ENCODE measurements at places on chromosomes 12 and 14.
A peak's percentile ranks its signal among the peaks of the same experiment; 100 is the strongest.

DNA sequence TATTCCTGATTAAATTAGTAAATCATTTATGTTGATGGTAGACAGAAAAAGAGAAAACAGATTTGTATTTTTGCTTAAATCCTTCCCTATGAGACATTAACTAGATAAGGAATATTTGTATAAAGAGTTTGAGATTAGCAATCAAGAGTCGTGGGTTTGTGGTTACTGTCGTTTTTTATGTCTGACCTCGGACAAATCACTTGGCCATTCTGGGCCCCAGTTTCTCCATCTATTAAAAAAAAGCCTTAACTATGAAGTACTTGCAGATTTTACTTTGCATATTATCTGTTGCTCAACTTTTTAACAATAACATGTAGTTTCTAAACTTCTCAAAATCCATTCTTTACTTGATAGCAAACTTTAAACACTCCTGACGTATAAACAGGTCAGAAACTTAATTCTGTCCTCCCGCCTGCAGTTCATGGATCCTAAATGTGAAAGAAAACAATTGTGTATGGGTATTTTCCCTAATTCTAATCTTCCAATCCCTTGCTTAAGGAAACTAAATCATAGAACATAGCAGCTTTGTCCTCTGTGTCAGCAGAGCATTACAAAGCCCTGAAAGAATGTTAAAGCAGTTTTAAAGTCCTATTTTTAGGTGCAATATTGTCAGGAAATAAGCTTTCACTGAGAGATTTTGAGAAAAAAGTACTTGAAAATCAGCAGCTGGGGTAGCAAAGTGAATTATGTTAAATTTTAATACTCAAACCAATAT is 118.2 kb downstream of the GPR135 start:
- DNase-seq: no peak

- no peak for DNase-seq
Measured at GRCh38 chr14:39827901-39828655, 395.8 kb upstream of the FBXO33 start.

GRCh38 chr12:106223485-106224354 is 24.1 kb downstream of the CKAP4 start:
- peak; percentile 42 for DNase-seq

- DNase-seq: no peak
Measured at GRCh38 chr12:21129351-21129750, 1.6 kb upstream of the SLCO1B1 start.

DNA sequence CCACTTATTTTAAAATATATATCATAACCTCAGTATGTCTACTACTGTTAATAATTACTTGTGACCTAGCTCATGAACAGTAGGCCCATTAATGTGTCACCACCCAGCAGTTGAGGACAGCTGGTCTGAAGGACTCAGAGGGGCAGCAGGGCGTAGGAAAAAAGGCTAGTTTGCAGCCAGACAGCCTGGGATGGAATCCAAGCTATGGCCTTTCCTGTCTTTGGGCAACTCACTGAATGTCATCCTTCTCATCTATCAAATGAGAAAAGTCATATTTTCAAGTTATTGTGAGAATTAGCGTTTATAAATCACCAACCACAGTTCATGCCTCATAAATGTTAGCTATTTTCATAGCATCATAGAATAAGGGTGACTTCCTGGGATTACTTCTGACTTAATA is 12.3 kb downstream of the DENND5B start:
- no peak for DNase-seq

DNA sequence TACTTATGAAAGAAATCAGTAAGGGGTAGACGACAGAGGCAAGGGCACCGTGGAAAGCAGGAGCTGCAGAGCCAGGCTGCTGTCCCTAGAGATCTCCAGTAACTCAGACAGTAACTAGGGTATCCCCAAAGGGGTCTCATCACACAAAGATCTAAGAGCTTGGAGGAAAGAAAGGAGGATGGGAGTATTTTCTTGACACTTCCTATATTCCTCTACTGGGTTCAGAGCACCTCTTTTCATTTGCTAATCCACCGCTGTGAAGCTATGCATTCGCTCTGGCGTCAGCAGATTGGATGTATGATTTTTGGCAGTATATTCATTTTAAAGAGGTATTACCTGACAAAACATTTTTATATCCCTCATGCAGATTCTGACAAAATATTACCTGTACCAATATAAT is 12.6 kb downstream of the USP44 start:
- no peak for DNase-seq

DNA sequence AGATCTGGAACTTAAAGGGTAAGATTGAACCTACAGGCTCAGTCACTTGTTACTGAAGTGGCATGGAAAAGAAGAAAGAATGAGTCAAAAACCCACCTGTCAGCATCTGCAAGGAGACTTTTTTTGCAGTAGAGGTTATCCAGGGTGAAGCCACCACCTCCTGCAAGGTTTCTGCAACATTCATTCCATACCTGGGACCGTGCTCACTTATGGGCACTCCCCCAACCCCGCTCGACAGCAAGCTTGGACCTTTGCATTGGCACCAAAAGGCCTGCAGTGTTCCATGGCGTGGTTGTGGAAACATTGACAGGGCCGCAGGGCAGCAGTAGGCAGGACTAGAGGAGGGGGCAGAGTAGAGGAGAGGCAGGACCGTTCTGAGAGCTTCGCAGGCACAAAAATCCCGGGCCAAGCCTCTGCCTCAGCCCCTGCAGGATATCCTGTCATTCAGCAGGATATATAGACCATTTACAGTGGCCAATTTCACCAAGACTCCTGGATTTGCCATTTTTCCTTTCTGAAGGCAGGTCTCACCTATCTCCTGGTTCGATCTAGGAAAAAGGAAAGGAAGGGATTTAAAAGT is at the start of gene STAB2:
Gene STAB2 (plus strand): TSS at position 483 of the 580 bp plus-strand sequence. CDS start 204 bp downstream, outside the sequence.
- DNase-seq: no peak

DNA sequence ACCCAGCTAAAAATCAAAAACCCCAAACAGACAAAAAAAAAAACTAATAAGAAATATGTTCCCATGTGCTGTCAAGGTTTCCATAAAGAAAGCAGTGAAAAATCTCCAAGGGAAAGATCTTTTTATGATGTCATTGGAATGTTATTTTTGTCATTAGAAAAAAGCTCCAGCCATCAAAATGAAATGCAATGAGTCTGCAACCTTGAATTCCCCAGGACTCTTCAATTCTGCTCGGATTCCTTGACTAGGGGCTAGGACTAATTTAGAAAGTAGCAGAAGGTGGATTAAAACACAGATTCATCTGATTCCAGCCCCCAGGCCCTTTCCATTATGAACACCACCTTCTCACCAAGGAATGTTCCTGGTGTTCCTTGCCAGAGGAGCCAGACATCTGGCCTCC is 6.0 kb upstream of the PCNX1 start:
- DNase-seq: no peak

GRCh38 chr12:49609875-49610154 is 4.4 kb upstream of the FAM186B start:
- DNase-seq: no peak

DNA sequence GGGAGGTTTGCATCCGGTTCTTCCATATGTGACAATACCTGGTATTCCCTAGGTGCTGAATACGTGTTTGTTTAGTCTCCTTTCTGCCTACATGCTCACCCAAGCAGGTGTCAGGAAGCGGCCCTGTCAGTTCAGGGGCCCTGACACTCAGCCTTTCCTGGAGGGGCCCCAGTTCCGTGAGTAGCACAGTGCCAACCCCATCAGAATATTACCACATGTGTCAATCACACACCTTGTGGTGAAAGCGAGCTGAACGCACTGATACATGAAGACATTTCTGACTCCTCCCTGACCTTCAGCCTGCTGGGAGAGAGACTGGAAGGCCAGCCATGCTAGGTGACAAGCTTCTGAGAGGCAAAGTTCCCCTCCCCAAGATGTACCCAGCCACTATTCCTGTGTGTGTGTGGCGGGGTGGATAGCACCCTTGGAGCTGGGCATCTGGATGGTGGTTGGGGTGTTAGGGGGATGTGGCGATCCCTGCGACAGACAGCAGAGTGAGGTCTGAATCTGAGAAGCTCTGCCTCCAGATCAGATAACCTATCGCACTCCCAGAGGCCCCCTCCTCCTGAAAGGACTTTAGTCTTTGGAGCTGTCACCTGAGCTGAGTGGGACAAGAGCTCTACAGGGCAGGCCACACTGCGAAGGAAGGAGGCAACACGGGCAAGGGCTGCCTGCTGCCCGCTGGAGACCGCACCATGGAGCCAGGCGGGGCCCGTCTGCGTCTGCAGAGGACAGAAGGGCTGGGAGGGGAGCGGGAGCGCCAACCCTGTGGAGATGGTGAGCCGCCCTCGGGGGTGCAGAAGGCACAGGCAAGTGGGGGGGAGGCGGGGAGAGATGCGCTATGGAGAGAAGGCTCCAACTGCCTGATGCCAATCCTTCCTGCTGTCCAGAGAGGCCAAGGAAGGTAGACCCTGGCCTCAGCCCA is at the start of gene SOAT2:
Gene SOAT2 (plus strand): TSS at position 604 of the 925 bp plus-strand sequence. CDS start 92 bp downstream, at position 696.
- no peak for DNase-seq

- no peak for DNase-seq
Measured at GRCh38 chr14:65354715-65355114, 57.8 kb upstream of the FUT8 start.

GRCh38 chr12:73384592-73384991 is 1112.4 kb downstream of the TRHDE start:
- no peak for DNase-seq

DNA sequence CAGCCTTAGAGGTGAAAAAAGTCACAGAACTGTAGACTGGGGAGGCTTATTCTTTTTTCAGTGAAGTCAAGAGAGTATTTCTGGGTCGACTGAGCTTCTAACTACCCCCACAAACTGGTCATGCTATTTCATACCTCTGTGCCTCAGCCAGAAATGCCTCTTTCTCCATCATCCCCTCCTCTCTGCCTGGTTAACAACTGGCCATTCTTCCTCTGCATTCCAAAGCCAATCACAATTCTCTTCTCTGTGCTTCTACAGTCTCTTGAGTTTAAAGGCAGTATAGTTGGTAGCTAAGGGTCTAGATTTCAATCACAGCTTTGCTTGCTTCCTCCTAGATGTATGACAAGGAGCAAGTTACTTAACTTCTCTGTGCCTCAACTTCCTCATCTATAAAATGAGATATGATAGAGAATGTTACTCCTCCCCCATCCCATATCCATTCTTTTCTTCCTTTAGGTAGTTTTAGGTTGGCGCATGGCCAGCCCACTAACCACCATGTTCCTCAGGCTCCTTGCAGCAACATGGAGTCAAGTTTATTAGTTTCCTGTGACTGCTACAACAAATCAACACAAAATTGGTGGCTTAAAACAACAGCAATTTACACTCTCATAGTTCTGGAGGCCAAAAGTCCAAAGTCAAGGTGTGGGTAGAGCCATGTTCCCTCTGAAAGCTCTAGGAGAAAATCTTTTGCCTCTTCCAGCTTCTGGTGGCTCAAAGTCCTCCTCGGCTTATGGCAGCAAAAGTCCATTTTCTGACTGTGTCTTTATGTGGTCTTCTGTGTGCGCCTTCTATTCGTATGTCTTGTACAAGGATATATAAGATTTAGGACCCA is 62.5 kb downstream of the ITPR2 start:
- DNase-seq: no peak

DNA sequence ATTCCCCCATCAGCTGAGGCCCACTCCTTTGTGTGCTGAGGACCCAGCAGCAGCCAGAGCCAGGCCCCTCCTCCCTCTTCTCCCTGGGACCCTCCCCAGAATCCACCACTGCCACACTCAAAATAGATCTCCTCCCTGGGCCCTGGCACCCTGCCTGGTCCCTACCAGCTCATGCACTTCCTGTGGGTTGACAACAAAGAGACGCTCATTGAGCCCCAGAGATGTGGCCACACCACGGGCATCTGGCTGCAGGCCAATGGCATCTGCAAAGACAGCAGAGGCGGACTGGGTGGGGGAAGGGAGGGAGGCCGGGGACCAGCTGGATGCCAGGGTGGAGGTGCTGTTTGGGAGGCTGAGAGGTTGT is 16.0 kb upstream of the ENDOU start:
- DNase-seq: peak; percentile 45

- no peak for DNase-seq
Measured at GRCh38 chr14:77498984-77499527, 440 bp upstream of the ISM2 start.

DNA sequence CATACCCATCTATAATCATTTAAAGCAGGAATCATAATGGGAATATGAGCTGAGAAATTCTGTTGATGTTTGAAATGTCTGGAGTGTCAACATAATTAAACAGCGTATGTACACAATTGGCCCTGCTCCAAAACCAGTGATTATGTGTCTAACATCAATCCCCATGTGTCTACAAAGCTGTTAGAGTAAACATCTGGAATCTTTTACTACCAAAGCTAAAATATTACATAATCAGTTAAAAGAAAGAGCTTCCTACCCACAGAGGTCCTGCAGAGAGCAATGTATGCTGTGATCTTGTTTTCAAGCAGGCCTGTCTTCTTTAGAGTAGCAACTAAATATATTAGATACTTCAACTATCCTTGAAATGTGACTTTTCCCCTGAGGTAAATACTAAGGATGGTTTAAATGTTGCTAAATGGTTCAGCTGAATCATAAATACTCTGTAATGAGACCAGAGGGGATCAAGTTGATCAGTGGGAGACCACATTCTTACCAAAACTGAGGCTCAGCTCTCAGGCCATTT is 74.3 kb downstream of the RASSF8 start:
- DNase-seq: no peak

- no peak for DNase-seq
Measured at GRCh38 chr12:124423761-124424515, 129.0 kb downstream of the RFLNA start.

DNA sequence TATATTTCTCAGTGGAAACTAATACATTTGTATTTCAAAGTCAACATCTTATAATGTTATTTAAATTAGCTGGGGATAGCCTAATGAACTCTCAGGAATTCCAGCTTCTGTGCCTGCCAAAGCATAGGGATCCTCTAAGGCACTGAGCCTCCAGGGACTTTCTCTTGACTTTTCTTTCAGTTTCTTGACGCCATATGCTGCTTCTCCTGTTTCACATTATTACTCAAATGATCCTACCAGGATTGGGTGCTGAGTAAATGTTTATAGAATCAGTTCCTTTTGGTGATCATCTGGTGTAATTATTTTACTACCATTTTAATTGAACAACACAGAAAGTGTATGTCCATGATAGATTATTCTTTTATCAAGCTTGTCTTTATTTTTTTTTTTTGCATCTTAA is 7.9 kb downstream of the METTL25 start:
- DNase-seq: no peak

- DNase-seq: no peak
Measured at GRCh38 chr12:67747869-67748742, 99.6 kb downstream of the DYRK2 start.

- no peak for DNase-seq
Measured at GRCh38 chr12:86950043-86950442, 693.9 kb upstream of the MGAT4C start.

- DNase-seq: no peak
Measured at GRCh38 chr14:61284001-61284400, 2.9 kb upstream of the TMEM30B start.

- no peak for DNase-seq
Measured at GRCh38 chr14:81031488-81031887, 76.1 kb downstream of the TSHR start.

Measured in effector CD8-positive, alpha-beta T cell (primary cell).